ENCODE measurements at places on chromosomes 12 and 14. TPM values are rescaled to one million over a fixed set of nuclear protein-coding genes. Genes with fewer than 3 reads are reported as not detected.

Gene PLEKHD1
- 0.19 TPM for total RNA-seq

Gene C14orf39
- total RNA-seq = not detected

Gene FAM181A
- total RNA-seq = not detected

- no peak for DNase-seq
Measured at GRCh38 chr12:26380897-26381296, 185.5 kb downstream of the SSPN start.

- DNase-seq = no peak
Measured at GRCh38 chr14:57299511-57299910, 30.7 kb downstream of the AP5M1 start.

DNA sequence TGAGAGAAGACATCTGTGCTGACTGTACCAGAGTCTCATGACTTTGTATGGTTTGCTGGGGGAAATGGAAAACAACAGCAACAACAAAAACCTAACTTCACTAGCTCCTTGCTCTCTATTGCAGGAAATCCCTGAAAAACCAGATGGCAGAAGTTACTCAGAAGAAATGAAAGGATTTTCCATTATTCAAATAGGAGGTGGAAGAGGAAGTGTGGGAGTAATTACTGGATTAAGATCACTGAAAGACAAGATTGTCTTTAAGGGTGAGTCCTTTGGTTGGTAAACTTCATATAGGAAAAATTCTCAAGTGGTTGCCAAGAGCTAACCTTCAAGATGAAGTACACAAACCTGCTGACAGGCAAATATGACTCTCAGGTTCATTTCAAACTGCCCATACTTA, 391.9 kb upstream of the ATP2B1 start:
- DNase-seq = no peak

- no peak for DNase-seq
Measured at GRCh38 chr14:40365305-40365704, 933.1 kb upstream of the FBXO33 start.

DNA sequence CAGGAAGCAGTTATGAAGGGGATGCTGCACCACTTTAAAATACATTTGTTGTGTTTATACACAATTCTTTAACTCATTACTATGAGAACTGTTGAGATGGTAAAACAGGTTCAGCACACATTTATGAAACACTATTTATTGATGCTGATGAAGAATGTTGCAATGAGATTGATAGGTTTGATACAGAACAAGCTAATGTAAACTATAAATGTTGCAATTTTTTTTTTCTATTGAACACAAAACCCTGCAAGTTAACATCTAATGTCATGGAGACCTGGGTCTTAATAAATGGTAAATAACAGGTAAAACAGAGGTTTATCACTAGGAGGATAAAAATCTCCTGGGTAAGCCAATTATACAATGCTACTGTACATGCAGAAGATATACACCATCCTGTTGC, 857.6 kb downstream of the FSCB start:
- DNase-seq = no peak

DNA sequence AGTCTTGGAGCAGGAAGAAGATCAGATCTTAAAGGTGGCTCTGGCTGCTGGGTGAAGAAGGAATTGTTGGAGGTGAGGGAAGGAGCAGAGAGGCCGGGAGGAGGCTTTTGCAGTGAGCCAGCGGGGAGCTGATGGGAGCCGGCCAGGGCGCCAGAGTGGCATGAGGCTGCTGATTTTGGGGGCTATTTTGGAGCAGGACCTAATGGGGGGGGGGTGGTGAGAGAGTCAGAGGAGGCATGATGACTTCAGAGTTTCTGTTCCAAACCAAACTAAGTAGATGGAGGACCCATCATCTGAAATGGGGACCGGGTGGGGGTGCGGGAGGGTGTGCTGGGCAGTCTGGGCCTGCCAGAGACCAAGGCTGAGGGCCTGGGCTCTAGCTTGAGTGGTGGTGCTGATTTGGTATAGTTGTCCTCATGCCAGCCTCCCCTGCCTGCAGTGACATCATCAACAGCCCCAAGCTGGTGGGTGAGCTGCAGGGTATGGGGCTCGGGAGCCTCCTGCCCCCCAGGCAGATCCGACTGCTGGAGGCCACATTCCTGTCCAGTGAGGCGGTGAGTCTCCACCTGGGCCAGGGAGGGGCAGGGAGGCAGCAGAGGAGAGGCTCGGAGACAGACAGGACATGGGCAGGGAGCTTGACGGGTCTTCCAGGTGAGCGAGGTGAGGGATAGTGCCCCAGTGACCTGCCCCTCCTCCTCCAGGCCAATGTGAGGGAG, 6.2 kb downstream of the TNFAIP2 start:
- no peak for DNase-seq

DNA sequence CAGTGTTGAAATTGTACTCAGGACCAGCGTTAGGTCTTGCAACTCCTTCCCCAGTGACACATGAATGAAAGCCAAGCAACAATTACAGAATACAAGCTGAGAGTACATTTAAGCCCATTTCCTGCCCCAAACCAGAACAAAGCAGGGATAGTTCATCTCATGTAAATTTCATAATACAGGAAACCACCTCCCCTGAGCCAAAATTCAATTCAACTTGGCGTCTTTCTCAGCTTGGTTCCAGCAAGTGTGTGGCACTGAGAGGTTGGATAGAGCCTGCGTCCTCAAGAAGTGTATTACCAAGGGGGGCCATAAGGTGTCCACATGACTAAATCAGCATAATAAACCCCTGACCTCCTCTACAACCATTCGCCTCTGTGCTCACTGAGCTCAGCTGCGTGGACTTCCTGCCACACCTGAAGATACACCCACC, 278.9 kb upstream of the CRY1 start:
- DNase-seq = peak; percentile 21

- no peak for DNase-seq
Measured at GRCh38 chr14:54133896-54134295, 177.3 kb upstream of the BMP4 start.
